ENCODE measurements at places on chromosomes 4 and X.

DNA sequence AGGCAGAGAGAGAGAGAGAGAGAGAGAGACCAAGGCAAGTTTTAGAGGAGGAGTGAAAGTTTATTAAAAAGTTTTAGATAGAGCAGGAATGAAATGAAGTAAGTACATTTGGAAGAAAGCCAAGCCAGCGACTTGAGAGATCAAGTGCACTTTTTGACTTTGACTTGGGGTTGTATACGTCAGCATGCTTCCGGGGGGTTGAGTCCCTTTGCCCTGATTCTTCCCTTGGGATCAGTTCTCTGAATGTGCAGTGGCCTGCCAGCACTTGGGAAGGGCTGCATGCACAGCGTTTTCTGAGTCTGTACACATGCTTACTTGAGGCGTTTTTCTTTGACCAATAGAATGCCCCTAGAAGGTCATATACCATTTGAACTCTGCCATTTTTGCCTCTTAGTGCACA lies 400.5 kb downstream of the PDGFC start:
- no peak for DNase-seq

DNA sequence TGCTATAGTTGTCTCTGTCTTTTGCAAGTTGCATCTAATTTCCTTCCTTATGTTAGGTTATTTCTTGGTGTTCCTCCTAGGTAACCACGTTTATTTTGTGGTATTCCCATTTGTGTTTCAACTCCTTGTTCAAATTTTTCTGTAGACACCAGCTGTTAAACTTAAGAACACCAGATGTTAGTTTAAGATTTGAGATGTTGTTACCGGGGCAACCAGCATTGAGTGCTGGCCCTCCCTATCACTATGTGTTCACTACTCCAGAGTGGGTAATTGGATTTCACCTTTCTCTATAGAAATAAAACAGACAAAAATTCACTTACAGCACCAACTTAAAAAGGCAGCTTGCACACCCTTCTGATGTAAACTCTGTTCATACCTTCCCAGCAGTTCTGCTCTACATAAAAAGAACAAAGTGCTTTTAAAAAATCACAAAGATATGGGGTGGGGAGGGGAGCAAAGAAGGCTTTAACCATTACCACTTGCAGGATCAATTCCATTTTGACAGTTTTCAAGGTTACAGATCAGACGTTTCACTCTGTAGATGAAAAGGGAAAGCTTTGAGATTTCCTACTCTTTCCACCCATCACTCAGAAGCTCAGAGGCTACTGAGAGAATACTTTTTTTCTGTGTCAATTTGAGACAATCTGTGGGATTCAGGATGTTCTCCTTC lies 82.9 kb downstream of the DKK2 start:
- no peak for DNase-seq

- DNase-seq, result no peak
Measured at GRCh38 chrX:129781680-129782495, 2.1 kb downstream of the SASH3 start.

DNA sequence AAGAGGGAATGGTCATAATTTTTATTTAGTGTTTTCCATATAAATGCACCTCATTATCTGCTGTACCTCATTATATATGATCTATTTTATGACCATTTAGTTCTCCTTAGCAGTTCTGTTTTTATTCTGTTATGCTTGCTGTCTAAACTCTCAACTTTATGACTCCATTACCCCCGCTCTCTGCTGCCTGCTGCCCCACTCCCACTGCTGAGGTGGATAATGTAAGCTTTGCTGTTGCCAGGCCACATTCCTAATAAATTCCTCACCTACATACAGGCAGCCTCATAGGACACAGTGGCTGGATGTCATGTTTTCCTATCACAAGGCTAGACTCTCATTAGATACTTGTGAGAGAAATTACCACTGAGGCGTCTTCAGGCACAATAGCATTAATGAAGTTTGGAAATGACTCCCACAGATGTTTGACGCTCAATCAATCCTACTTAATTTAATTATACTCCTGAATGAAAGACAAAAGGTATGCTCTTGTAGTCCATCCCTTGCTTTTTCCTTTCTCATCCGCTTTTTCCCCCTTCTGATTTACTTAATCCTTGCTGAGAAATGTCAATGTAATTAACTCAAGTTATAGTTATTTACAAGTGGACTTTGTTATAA lies 497.5 kb upstream of the IGFBP7 start:
- no peak for DNase-seq

- DNase-seq, result no peak
Measured at GRCh38 chr4:159129814-159130550, 27.1 kb downstream of the RAPGEF2 start.

DNA sequence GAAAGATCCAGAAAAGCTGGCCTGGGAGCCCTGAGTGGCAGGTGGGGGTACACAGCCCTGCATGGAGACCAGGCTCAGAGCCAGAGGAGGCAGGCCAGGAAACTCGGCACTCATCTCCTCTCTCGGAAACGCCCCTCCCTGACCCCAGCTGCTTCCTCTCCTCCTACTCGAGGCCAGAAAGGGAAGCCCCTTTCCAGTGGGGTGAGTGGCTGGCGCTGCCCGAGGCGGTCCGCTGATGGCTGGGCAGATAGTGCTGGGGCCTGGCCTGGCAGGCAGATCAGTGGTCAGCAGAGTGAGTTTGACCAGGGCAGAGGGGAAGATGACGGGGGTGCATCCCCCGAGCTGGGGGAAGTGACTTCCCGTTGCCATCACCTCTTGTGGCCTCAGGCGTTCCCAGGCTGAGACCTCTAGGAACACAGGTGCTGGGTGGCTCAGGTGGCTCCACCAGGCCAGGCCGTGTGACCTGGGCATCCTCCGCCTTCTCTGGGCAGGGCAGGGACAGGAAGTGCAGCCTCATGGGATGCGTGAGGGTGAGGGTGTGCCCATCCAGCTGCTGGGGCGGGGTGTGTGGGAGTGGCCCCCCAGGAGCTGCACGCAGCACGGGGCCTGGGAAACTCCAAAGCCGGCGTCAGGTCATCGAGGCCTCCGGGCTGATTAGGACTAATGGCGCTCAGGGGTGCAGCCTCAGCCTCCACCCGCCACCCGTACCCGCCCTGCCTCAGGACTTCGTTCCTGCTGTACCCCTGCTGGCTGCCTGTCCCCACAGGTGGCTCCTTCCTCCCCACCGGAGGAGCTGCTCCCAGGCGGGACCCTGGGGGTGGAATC lies 5.7 kb downstream of the SH3BP2 start:
- no peak for DNase-seq

DNA sequence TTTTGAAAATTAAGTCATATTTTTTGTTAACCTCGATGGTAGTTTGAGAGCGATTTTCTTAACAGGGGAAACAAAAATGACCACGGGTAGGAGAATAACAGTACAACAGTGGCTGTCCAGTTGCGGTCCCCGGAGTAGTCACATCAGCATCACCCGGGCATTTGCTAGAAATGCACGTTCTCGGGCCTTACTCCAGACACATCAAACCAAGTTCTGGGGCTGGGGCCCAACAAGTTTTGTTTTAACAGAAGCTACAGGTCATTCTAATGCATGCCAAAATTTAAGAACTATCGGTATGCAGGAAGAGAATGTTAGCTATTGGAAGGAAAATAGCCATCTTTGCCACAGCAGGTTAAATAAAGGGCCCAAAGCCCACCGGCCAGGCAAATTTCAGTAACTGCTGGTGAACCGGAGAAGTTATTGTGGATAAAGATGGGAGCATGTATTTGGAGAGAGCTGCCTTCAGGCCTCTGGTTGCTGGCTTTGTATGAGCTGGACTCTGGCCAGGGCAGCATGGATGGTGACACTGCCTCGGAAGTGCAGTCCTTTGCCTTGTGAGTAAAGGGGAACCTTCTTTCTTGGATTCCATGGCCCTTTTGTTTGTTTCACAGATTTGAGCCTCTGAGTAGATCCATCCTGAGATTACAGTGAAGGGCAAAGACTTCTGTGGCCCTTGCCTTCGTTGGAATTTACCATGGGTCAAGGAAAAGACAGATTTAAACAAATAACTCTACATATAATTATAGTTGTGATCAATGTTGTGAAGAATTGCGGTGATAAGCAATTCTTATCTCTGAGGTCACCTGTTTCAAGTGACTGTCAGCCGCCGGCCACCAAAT lies 62.1 kb downstream of the TBC1D14 start:
- DNase-seq, result no peak

DNA sequence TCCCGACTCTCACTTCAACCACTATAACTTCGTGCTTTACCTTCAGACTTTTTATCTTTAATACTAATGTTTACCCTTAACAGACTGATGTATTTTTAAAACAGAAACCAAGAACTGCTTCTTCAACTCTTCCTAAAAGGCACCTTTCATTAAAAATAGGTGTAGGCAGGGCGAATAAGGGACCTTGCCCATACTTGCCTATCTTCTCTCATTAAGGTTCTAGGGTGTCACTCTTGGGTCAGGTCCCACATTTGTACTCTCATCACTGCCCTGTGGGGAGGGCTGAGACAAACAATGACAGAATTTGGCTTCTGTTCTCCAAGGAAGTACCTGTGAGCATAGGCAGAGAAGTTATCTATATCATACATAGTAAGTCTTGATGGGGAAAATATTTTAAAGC lies 69.7 kb downstream of the ANKRD50 start:
- no peak for DNase-seq

DNA sequence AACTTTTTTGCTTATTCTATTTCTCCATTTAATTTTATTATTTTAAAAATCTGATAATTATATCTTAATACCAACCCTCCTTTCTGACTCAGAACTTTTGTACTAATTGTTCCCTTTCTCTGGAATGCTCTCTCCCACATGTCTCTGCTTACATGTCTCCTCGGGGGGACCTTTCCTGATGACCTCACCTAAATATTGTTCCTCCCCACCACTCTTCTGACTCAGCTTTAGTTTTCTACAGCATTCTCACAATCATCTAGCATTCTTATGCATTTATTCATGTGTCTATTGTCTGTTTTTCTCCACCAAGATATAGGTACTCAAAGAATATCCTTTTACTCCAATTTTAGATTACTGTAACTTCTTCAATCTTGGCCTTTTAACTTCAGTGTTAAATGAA lies 128.7 kb downstream of the MSL3 start:
- no peak for DNase-seq

GRCh38 chrX:78659955-78660354 lies 827 bp upstream of the RTL3 start:
- DNase-seq, result no peak

- DNase-seq, result no peak
Measured at GRCh38 chr4:2934077-2934812, 29.0 kb downstream of the NOP14 start.

GRCh38 chrX:106404512-106404911 lies 207.3 kb upstream of the RADX start:
- no peak for DNase-seq

GRCh38 chr4:90375081-90375480 lies 247.9 kb downstream of the CCSER1 start:
- DNase-seq, result no peak

GRCh38 chrX:41984628-41985027 lies 61.3 kb upstream of the CASK start:
- no peak for DNase-seq

DNA sequence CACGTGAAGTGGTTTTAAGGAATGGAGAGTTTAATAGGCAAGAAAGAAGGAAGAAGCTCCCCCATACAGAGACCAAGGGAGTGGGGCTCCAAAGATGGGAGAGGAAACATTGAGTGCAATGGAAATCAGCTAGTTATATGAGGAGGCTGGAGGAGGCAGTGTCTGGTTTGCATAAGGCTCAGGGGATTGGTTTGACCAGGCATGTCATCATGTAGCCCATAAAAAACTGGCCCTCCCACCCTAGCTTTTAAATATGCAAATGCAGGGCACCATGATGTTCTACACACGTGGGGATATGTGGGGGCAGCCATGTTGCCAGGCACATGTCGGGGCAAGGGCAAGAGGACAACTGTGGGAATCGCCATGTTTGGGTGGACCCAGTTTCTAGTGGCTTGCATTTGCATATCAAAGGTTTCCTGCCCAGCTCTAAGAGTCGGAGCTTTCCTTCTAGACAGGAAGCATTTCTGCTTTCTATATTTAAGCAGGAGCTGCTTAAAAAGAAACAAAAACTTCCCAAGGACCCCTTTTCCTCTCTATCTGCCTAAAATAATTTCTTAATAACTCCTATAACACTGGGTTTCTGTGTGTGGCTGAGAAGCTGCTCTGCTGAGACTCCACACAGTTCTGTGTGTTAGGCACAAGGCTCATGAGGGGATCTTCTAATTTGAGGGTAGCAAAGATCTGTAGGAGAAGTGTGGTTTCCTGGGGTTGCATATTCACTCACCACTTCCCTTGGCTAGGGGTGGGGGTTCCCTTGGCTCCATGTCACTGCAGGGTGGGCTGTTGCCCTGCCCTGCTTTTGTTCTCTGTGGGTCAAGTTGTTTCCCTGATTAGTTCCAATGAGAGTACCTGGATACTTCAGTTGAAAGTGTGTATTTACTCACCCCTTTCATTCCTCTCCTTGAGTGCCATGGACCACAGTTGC lies 113.5 kb downstream of the VSIG4 start:
- no peak for DNase-seq

GRCh38 chr4:5378002-5378401 lies 326.7 kb downstream of the STK32B start:
- DNase-seq, result no peak

- no peak for DNase-seq
Measured at GRCh38 chrX:11151799-11152559, 40.8 kb downstream of the HCCS start.

DNA sequence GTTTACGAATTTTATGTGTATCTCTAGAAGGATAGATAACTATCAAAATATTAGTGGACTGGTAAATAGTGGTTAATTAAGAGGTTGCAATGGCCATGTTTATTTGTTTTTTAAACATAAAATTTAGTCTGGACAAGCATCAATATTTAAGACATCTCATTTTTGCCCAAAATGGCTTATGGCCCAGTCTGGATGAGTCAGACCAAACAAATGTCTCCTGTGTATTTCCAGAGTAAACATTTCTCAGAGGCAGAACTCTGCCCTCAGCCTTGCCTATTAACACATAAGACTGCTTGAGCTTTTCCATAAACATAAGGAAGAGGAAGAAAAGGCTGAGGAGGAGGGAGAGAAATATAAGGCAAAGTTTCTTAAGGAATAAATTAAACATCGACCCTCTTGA lies 277.1 kb upstream of the DIAPH2 start:
- peak; percentile 46 for DNase-seq

- no peak for DNase-seq
Measured at GRCh38 chr4:159864337-159864736, 761.5 kb downstream of the RAPGEF2 start.

DNA sequence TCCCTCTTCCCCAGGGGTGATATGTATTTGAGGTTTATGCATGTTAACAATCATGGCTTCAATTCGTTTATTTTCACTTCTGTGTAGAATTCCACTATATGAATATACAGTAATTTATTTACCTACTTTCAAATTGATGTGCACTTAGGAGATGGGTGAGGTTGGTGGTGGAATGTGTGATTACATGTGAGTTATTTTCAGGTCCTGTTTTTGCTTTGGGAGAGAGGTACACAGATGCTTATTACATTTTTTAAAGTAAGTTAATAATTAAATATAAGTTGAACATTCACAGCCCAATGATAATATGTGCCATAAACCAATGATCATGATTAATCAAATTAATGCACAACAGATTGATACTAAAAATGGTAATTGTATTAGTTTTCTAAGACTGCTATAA lies 79.5 kb downstream of the SPRY1 start:
- DNase-seq, result no peak

- DNase-seq, result no peak
Measured at GRCh38 chr4:8778291-8778690, 93.3 kb downstream of the HMX1 start.
